ENCODE measurements at places on chromosomes 4 and X. TPM values are rescaled to one million over a fixed set of nuclear protein-coding genes. Genes with fewer than 3 reads are reported as not detected.

Gene PRSS12
- 14.6 TPM for total RNA-seq

Gene ATP6AP2
- total RNA-seq = 227 TPM

Gene HTATSF1
- total RNA-seq = 30.7 TPM

Gene RNF128
- 1.2 TPM for total RNA-seq

Gene DOK7
- total RNA-seq = under 0.01 TPM

Gene TLR7
- not detected for total RNA-seq

Gene SHROOM4
- total RNA-seq = 2.0 TPM

Gene NAA11
- not detected for total RNA-seq

Gene CLDN2
- total RNA-seq = under 0.01 TPM

Gene SPANXA1
- total RNA-seq = not detected

Gene TMA16
- 23.4 TPM for total RNA-seq

Gene GABRE
- 23.0 TPM for total RNA-seq

Gene RPL36A
- 320 TPM for total RNA-seq

Gene EOLA1
- 13.8 TPM for total RNA-seq

Gene TMEM31
- not detected for total RNA-seq

Gene WDR17
- total RNA-seq = 0.58 TPM

Gene NXF3
- total RNA-seq = under 0.01 TPM

Gene STPG2
- 0.56 TPM for total RNA-seq

Gene CDX4
- total RNA-seq = not detected

Gene ARSJ
- total RNA-seq = 51.3 TPM

Gene GABRQ
- total RNA-seq = not detected

Gene RAB39B
- total RNA-seq = 0.56 TPM

Gene VCX3A
- not detected for total RNA-seq

Gene ERCC6L
- 11.3 TPM for total RNA-seq

Gene CXXC4
- under 0.01 TPM for total RNA-seq

Gene S100P
- not detected for total RNA-seq

Gene PABPC4L
- total RNA-seq = 0.38 TPM
